Activated naive CD4-positive, alpha-beta T cell (primary cell): ENCODE measurements at places on chromosomes 5 and 9.

DNA sequence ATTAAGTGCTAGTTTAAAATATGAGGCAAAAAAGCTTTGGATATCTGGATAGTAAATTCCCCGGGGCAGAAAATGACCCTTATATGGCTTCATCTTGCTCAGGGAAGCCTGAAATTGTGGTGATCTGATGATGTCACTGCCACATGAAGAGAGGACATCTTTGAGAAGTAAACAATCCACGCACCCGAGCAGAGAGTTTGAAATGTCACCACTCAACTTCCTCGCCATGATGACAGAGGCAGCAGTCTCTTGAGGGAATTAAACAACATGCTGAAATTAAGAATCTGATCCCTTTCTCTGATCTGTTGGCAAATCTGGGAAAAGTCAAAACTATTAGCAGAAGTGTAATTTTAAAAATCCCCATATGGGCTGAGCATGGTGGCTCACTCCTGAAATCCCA is 110.0 kb downstream of the TLE1 start:
- DNase-seq = no peak

DNA sequence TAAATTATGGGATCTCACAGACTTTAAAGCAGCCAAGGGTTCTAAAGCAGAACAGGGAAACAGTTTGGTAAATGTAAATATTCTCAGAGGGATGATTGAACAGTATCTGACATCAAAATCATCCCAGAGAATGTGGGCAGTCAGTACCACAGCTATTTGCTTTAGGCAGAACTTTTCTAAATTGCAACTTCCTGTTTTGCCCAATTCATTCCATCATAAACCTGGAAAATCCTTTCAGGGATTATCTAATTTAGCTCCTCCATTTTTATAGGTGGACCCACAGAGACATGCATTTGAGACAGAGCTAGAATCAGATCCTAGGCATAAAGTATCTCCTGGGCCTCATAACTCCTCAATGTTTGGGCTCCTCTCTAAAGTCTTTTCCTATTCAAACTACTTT is 12.4 kb downstream of the NR6A1 start:
- DNase-seq = no peak

- DNase-seq = no peak
Observed at GRCh38 chr5:119743927-119744326, 114.6 kb downstream of the FAM170A start.

GRCh38 chr5:56522960-56523359 is 289.8 kb upstream of the ANKRD55 start:
- no peak for DNase-seq

DNA sequence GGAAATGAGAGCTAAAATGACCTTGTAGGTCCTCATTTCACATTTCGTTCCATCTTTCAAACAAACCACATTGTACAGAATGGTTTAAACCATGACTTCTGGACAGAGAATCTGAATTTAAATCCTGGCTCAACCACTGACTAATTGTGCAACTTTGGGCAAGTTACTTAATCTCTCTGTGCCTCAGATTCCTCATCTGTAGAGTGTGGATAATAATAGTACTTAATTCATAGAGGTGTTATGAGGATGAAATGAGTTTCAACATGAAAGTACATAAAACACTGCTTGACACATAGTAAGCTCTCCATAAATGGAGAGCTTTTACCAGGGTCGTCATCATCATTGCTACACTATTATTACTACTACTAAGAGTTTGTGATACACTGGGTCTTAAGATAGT is 46.3 kb upstream of the FOXE1 start:
- DNase-seq = no peak

GRCh38 chr9:87507576-87507975 is 9.9 kb downstream of the DAPK1 start:
- no peak for DNase-seq

DNA sequence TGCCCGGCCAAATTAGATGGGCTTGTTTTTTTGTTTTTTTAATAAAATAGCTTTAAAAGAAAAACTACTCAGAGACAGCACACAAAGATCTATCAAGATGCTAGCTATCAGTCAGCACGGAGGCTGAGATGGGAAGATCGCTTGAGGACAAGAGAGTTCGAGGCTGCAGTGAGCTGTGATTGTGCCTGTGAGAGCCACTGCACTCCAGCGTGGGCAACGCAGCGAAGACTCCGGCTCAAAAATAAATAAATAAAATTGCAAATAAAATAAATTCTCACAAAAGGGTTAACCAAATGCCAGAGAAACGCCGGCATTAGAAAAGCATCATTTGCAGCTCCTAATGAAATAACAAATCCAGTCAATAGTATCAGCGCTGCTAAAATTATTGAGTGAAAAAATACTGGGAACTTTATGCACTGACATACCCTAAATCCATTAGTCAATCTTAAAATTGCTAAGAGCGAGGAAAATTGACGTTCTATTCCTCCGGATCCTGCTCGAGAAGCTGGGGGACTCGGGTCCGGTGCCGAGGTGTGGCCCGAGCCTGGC is 681 bp downstream of the CPLANE1 start:
- no peak for DNase-seq

GRCh38 chr5:17399931-17400330 is 98.1 kb upstream of the TAF11L2 start:
- DNase-seq = no peak

- no peak for DNase-seq
Observed at GRCh38 chr5:124080256-124080655, 568.3 kb downstream of the CSNK1G3 start.

DNA sequence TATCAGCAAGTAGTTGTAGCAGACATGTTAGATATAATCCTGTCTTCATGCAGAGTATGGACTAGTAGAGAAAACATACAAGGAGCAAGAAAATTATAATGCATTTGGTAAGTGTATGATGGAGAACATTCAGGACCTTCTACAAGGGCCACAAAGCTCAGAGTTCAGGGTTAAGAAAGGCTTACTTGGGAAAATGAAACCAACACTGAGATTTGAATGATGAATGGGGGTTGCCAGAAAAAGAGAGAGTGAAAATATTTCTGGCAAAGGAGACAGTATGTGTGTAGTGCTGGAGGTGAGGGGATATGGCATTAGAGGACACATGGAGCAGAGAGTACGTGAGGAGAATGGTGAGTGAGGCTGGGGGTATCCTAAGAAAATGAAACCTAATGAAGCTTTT is 169.8 kb upstream of the STK32A start:
- DNase-seq = no peak

GRCh38 chr5:180976518-180976917 is 12.1 kb upstream of the BTNL3 start:
- DNase-seq = no peak

DNA sequence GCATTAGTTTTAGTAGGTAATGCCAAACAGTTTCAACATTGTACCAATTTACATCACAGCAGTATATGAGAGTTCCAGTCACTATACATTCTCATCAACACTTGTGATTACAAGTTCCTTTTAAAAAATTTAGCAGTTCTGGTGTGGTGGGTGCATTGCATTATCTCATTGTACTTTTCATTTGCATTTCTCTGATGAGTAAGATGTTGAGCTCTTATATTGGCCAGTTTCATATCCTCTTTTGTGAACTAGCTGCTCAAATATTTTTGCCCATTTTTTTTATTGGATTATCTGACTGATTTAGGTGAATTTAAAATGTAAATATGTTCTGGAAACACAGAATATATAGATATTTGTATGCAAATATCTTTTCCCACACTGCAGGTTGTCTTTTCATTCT is 160.9 kb upstream of the NR3C1 start:
- no peak for DNase-seq

GRCh38 chr5:73415617-73416016 is 33.0 kb downstream of the FOXD1 start:
- no peak for DNase-seq

- DNase-seq = no peak
Observed at GRCh38 chr5:170681013-170681433, 102.5 kb upstream of the GABRP start.

DNA sequence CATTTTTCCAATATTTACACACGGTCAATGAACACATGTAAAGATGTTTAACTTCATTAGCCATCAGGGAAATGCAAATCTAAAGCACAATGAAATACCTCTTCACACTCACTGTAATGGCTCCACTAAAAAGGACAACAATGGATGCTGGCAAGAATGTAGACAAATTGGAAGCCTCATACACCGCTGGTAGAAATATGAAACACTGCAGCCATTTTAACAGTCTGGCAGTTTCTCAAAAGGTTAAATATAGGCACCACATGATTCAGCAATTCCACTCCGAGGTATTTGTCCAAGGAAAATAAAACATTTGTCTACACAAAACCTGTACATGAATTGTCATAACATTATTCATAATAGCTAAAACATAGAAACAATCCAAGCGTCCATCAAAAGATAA is 20.0 kb downstream of the RNF145 start:
- no peak for DNase-seq

GRCh38 chr9:132197315-132197714 is 35.5 kb downstream of the NTNG2 start:
- DNase-seq = no peak

DNA sequence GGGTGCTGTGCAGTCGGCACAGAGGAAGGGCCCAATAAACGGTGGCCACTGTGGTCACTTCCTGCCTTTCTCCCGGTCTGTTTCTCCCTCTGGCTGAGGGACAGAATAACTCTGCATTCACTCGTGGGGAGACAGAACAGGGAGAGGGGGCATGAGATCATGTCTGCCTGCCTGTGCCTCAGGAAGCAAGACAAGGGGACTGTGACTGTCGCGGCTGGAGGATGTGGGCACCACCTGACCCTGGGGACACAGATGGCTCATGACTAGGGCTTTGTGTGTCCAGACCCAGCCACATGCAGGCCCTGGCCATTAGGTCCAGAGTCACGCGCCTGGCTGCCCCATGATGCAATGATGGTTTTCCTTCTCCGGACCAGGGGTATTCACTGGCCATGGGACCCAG is 5.8 kb downstream of the TRUB2 start:
- DNase-seq = no peak

GRCh38 chr9:76298521-76299144 is 95.6 kb downstream of the RFK start:
- DNase-seq = no peak

DNA sequence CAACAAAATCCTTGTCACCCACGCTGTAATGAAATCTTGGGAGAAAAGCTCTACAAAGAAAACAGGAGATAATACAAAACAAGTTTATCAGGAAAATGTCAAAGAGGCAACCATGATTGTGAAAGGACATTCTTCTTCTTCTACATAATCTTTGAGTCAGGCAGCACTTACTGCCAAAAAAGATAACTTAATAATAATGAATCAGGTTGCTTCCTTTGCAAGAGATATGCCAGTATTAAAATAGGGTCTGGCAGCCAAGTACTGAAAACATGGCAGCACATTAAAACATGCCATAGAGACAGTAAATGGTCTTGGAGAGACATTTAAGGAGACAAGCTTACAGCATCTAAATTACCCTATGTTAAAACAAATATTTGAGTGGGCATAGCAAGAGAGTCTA is 1573.4 kb downstream of the EFNA5 start:
- no peak for DNase-seq

DNA sequence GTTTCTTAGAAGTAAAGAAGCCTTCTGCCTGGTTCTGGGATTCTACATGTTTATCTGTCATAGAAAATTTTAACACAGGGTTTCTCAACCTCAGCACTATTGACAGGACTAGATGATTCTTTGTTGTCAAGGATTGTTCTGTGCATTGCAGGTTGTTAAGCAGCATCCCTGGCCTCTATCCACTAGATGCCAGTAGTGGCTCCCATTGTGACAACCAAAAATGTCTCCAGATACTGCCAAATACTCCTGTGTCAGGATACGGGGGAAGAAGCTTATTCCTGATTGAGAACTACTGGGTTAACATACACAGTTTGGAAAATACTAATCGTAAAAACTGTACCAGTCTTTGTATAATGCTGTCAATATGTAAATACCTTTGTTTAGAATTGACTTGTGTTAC is 167.1 kb downstream of the NIPBL start:
- DNase-seq = no peak

DNA sequence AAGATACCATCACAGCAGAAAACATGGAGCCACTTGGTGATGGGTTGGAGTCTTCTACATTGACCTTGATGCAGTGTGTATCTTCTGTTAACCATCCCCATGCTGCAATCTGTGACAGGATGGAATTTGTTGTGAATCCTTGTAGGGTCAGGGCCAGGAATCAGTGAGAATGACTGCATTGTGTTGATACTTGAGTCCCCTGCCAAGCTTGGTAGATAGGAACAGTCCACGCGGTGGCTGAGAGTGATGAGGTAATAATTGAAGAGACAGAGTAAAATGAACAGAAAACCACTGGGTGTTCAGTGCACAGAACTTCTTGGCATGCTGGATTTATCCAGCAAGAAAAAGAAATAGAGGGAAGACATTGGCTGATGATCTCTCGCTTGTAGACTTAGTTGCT is 217.5 kb downstream of the MAN2A1 start:
- no peak for DNase-seq

DNA sequence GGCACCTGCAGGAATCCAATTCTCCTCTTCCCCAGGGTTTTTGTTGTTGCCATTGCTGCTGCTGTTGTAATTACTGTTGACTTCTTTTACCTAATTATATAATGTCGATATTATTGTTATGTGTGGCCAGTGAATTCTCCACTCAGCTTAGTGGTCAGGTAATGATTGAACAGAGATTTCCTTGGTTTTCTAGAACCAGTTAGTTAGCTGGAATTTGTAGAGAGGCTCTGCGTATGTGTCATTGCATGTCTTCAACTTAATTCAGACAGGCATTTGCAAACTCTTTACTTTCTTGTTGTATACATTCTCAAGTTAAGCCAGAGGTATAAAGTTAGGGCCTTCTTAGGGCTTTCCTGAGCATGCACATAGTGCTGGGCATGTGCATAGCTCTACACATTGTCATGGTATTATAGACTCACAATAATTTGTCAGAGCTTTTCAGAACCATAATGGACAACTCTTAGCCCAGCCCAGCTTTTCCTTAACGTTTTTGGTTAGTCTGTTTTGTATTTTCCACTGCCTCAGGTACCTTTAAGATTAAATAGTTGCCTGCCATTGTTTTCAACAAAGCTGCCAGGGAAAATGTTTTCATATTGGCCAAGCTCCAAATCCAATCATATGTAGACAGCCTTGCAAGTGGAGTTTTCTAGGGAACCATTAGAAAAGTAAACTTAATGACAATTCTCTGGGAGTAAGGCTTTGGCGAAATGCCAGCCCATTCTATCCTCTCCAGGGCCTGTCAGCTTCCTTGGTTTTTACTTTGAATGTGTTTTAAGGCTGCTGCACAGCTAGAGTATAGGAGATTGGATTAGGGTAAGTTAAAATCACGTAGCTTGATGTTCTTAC is 68.1 kb downstream of the UBE2R2 start:
- no peak for DNase-seq
